Stimulated activated CD4-positive, alpha-beta T cell treated with anti-CD3 and anti-CD28 coated beads, Interleukin-1b, Interleukin-23, amount 100 ng/mL, for 4 hours (primary cell): ENCODE measurements at places on chromosomes 7 and 10.

- DNase-seq = no peak
Observed at GRCh38 chr10:110859973-110860376, 11.8 kb upstream of the PDCD4 start.

DNA sequence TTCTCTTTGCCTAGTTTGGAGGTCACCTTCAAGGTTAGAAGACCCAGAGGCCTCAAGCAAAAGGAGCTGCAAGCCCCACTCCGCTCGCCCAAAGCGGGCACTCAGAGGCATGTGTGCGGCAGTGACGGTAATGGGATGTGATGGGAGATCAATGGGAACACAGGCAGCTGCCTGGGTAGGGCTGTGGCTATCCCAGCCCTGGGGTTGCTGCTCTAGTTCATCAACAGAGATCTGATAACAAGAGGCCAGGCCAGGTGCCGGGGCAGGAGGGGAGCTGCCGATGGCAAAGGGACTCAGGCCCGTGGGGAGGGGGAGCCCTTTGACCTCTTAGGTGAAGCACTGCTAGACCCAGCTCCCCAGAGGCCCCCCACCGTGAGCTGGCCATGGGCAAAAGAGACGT is 52.0 kb upstream of the GNA12 start:
- no peak for DNase-seq

DNA sequence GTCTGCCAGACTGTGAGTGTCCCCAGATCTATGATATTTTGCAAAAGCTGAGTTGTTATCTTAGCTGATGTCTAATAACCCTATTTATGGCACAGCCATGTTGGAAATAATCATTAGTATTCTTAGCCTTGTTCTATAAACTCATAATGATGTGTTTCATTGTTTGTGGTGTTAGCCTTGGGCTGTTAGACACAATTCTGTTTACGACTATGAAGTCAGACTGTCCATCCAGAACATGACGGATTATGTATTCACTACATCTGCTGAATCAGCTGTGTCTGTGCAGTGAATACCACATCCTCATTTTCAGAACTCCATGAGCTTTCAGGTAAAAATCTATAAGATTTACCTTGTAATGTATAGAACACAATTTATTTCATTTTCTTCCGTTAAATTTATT is 577.1 kb downstream of the NRG3 start:
- no peak for DNase-seq

- DNase-seq = no peak
Observed at GRCh38 chr10:112461029-112461887, 14.2 kb downstream of the VTI1A start.

GRCh38 chr7:134561-135256 is 57.7 kb upstream of the FAM20C start:
- DNase-seq = no peak

- DNase-seq = no peak
Observed at GRCh38 chr10:102435133-102435497, 2.7 kb upstream of the CUEDC2 start.

- DNase-seq = no peak
Observed at GRCh38 chr7:1537535-1538412, 7.3 kb downstream of the MAFK start.

GRCh38 chr7:43952028-43952427 is 25.8 kb downstream of the UBE2D4 start:
- no peak for DNase-seq

DNA sequence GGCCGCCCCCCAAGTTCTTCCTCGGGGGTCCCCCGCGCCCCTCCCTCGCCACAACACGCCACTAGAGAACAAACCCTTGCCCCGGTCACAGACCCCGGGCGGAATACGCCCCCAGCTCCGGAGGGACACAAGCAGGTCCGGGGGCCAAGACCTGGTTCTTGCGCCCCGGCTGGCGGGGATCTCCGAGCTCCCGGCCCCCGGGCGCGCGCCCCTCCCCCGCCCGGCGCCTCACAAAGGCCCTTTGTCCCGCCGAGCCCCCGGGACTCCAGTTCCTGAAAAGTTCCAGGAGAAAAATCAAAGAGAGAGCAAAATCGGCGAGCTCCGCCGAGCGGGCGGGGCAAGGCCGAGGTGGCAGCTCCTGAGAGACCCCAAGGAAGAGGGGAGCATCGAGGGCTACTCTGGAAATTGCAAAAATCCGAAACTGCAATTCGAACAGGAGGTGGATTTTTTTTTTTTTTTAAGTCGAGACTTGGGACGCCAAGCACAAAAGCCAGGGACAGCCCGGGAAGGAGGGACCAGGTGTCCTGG is 4.0 kb downstream of the TNRC18 start:
- DNase-seq = no peak

DNA sequence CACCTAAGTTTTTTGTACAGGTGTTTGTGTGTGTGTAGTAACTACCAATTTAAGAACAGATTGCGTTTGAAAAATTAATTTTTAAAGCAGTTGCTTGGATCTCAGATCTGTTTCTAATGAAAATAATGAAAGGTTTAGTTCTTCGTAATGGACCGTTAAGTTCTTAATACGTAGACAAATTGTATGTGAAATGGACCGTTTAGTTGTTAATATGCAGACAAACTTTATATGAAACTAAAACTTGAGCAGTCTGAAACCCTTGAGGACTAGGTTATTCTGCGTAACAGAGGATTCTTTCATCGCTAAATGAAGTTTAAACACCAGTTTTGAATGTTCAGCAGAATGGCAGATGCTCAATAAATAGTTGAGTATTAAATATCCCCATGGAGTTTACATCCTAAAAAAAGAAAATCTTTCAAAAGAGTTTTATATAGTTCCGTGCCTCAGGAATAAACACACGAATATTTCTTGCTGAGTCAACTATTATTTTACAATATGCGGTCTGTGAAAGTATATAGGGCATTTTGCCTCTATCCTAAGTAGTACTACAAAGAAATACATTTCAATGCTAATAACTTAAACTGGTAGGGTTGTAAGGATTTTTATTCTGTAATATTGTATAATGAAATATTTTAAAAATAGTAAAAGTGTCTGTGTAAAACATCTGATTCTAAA is 1.2 kb downstream of the DBF4 start:
- no peak for DNase-seq
